ENCODE measurements at places on chromosomes 4 and X. TPM values are rescaled to one million over a fixed set of nuclear protein-coding genes. Genes with fewer than 3 reads are reported as not detected.

ALG13 gene
- 51.8 TPM for total RNA-seq

RNF128 gene
- total RNA-seq = not detected

SYN1 gene
- 1.2 TPM for total RNA-seq

SSX2B gene
- total RNA-seq = not detected

PRDM5 gene
- total RNA-seq = 19.4 TPM

LEF1 gene
- 3.0 TPM for total RNA-seq

HEPH gene
- total RNA-seq = 22.2 TPM

DNA sequence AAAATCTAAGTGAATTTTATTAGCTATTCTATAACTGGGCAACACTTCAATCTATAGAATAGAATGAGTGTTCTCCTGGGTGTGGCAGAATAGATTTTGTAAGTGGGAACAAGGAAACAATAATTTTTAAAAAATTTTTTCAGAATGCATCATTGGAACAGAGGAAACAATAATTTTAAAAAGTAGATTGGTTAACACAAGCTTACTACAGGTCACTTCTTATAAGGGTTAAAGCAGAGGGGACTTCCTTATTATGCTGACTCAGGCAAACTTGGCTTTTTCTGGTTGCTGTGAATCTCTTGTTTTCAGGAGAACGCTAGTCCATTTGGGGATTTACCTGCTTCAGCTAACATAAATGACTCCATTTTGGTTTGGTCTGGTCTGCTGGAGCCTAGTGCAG, 52.5 kb downstream of the HOPX start:
- DNase-seq = no peak

- no peak for DNase-seq
Observed at GRCh38 chrX:15744181-15744867, 6.3 kb downstream of the CA5B start.

DNA sequence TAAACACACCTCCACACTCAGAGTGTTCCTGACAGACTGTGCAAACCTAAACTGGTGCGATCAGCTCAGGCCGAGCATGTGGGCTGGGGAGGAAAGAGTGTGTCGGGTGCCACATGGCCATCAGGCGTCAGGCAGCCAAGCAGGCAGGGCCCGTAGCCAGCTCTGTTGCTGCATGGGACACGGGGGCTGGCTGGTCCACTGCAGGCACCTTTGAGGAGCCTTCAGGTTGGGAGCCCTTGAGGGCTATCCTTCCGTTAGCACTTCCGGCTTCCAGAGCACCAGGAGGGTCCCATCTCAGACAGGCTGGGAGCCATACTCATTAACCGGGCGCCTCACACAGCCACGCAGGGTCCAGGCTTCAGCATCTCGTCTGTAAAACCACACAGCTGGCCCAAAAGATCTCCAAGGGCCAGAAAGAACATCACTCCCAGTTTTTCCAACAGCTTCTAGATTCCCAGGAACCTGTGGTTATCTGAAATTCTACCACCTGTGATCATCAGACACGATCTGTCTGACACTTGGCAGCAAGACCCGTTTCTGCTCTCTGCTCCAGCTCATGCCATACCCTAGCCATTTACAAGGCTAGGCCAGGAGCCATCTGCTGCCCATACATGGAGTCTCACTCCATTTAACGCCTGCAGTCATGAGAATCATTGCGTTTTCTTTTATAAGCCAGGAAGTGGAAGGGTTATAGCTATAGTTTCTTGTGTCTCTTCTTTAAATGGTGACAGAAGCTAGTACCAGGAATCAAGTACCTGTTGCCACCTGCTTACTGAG, 87.5 kb downstream of the NSUN7 start:
- no peak for DNase-seq

DNA sequence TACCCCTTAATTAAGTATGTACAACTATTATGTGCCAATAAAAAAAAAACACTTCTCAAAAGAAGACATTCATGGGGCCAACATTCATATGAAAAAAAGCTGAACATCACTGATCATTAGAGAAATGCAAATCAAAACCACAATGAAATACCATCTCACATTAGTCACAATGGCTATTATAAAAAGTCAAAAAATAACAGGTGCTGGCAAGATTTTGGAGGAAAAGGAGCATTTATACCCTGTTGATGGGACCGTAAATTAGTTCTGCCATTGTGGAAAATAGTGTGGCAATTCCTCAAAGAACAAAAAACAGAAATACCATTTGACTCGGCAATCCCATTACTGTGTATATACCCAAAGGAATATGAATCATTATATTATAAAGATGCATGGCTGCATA, 229.9 kb downstream of the PAPSS1 start:
- DNase-seq = no peak

DNA sequence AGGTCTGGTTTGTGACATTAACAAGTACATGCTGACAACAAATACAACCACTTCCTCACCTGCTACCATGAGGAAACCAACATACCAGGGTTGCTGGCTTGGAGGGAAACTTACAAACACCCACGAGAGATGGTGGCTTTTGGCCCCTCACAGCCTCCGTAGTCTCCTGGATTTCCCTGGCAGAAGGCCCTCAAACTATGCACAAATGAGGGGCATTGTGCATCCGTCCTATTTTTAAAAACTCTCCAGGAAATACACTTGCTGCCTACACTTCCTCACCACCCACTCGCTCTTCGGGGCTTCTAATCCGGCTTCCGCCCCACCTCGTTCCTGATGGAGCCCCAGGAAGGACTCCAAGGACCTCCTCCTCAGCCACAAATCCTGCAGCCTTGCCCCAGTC, 355.0 kb upstream of the GATB start:
- no peak for DNase-seq

DNA sequence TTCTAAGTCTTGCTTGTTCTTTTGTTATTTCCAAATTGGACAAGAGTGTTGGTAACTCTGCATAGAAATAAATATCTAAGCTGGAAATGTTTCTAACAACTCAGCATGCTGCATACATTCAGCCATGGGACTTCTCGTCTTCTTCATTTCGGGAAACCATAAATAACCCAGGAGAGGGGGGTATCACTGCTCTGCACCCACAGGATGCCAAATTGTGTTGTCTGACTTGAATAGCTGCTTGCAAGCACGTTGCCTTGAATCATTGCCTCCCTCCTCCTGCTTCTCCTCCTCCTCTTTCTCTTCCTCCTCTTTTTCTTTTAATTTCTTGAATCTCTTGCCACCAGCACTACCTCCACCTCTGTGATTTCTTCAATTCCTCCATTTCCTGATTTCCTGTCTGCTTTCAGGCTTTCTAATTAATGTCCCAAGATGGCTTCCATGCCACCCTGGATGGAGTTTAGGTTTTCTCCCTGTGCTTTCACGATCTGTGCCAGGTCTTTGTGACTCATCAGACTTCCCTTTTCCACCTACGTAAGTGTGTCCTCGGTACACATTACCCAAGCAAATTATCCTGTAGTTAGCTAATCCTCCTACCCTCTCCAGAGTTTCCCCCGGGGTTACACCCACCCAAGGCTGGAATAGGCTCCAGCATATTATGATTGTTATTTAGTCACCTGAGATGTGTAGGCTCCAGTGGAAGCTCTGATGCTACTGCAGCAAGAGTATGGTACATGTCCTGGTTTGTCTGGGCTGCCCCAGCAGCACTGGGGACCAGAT, 122.6 kb upstream of the VCX3B start:
- no peak for DNase-seq

DNA sequence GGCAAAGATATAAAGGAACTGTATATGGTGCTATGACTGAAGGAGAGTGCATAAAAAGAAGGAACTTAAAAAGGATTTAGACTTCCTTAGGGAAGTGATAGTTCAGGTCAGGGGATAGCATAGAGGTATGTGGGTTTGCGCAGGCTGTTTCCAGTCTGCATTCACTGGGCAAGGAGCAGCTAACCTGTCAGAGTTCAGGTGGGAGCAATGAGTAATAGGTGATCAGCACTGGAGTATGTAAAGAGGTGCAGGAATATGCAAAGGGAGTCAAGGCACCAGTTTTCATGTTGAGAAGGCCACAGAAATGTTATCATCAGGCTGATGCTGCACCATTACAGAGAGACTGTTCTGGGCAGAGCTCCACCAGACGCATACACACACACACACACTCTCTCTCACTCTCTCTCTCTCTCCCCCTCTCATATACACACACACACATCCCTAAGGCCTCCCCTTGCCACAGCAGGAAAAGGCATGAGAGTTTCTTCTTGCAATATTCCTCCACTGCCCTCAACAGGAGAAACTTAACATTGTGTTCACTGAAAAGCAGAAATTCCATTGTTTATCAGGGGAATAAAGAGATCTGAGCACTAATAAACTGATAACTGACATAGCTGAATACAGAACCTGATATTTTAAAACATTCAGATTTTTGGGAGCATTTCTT, 256.4 kb upstream of the GRID2 start:
- DNase-seq = no peak

GRCh38 chr4:24477919-24478318, 106.4 kb downstream of the DHX15 start:
- DNase-seq = peak; percentile 44

GRCh38 chr4:7390336-7390735, 44.4 kb downstream of the PSAPL1 start:
- no peak for DNase-seq

DNA sequence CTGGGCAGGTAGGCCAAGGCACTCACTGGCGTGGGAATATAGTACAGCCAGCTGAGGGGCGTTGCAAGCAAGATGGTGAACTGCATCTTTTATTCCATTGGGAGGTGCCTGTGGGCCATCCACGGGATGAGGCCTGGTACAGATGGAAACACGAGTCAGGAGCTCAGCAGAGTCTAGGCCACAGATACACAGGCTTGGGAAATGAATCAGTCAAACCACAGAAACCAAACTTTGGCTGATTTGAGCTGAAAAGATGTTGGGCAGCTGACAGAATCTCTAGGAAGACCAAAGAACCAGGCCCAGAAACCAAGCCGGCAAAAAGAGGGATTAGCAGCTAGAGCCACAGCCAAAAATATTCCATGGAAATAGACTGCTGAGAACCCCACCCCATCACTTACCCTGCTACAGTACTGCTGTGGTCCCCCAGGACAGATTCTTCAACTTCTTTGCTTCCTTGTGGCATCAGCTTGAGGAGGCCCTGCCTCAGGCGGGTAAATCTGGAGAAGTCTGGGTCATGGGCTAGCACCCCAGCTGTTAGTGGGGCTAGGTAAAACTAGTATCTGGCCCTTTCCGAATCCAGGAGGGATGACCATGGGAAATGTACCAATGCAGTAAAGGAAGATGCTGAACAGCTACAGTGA, 75.4 kb downstream of the TMEM131L start:
- DNase-seq = no peak

DNA sequence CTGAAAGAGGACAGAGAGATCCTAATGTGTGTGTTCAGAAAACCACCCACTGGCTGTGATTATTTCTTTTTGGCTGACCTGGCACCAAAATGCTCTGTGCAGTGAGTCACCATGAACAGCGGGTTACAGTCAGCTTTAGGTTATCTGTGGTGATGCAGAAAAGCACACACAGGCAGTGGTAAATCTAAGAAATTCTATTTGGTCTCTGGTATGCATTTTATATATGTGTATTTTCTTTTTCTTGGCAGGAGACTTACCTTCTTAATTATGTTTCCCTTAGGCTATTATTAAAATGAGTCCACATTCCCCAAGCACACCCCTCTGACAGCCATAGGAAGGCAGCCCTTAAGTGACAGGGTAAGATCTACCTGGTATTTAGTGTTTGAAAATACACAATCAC, 79.1 kb upstream of the TFDP3 start:
- DNase-seq = no peak

DNA sequence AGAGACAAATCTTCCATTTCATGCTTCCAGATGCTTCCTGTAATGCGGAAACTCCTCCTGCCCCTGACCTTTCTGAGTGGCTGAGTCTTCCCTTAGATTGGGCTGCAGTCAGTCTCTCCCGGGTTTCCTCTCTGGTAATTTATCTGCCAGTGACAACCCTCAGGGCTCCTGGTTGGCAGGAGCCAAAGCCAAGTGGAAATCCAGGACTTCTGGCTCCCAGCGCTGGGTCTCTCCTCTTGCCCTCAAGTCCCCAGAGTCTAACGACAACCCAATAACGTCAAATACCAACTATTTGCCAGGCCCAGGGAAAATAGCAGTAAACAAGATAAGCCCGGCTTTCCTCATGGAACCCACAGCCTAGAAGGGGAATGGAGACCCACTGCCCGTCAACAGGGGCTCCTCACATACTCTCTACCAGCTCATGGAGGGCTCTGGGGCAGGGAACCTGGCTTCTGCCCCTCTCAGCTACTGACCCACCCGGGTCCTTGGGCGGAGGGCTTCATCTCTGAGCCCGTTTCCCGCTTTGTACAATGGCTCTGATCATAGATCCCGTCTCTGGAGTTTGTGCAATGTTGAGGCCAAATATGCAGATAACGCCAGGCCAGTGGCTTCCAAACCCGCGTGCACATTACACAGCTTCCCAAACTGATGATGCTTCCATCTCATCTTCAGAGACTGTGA, 1.1 kb upstream of the TBC1D14 start:
- no peak for DNase-seq

- DNase-seq = no peak
Observed at GRCh38 chrX:49915361-49916222, 6.8 kb upstream of the CLCN5 start.

DNA sequence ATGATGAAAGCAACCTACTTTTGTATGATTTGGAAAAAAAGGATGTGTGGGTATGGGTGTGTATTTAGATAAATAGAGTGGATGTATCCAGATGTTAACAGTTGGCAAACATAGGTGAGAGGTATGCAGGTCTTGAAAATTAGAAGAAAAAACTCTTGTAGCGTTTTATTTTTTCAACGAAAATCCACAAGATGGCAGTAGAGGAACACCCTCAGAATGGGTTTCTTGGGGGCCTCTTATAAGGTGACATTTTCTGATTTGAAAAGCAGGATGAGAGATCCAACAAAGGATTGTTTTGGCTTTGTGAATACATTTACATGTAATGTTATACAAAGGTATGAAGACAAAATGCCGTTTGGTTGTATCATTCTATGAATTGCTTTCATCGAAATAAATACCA, 68.3 kb downstream of the FMR1NB start:
- DNase-seq = no peak

DNA sequence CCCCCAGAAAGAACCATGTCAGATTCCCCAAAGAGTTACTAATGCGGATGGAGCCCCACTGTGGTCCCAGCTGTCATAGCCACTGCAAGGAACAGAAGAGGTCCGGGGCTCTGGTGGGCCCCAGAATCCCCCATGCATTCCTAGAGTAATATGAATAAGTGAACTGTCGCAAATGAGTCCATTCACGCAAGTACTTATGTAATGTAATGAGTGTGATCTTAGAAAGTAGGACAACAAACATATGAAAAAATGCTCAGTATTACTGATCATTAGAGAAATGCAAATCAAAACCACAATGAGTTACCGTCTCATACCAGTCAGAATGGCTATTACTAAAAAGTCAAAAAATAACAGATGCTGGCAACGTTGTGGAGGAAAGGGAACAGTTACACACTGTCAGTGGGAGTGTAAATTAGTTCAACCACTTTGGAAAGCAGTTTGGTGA, 141.5 kb upstream of the RBPJ start:
- no peak for DNase-seq

All from posterior vena cava (tissue), 2 donors.